PC-9 (cell line): ENCODE measurements at places on chromosomes 12 and 14.
A peak's percentile ranks its signal among the peaks of the same experiment; 100 is the strongest.

- DNase-seq = no peak
These were observed 26.8 kb downstream of the CPSF6 start for GRCh38 chr12:69266036-69266635.

DNA sequence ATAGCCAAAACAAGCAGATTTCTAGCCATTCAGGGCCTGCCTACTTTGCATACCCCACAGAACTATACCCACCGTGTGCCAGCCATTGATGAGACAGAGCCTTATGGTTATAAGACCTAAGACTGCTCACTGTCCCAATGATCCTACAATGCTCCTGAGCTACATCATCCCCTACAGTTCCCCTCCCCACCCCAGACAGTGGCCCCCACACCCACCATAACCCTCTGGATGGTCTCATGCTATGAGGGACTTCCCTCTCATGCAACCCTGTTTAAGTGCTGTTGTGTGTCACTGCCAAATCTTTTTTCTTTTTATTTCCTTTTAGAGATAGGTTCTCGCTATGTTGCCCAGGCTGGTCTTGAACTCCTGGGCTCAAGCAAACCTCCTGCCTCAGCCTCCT is 75.9 kb downstream of the CHST11 start:
- DNase-seq = no peak

DNA sequence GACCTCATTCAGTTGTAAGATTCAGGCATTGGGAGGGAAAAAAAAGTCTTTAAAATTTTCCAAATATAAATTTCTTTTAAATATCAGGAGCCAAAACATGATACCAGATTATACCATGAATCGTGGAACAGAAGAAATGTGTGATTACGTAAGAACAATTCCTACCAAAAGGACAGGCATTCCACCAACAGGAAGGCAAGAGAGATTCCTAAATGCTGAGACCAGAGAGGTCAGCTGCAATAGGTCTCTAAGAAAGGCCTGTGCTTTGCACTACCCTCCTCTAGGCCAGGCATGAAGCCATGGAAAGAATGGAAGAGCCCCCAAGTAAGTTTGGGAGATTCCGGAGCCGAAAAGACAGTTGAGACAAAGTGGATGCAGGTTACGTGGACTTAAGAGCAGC is 83.7 kb downstream of the PTGER2 start:
- DNase-seq = no peak

DNA sequence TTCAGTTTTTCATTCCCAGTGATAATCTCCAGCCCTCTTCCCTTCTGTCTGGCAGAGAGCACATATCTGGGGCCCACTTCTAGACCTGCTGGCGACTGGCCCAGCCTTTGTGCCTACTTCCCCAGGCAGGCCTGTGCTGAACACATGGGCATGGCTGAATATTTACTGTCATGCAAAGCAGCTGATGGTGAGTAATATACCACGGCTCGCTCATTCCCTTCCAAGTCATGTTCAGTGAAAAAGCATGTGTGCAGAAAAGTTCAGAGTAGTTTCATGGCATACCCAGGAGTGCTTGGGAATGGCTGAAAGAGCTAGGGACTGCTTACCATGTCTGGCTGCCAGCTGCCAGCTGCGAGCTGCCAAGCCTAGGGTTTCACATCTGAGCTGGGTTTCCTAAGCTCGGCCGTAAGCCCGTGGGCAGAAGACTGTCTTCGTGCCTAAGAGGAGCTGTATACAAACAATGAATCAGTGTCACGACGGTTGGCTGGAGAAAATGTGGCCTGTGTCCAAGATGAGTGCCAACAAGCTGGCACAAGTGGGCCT is 179.9 kb upstream of the PELI2 start:
- DNase-seq = no peak

GRCh38 chr12:75432924-75433323 is 42.0 kb downstream of the GLIPR1L2 start:
- DNase-seq = no peak

DNA sequence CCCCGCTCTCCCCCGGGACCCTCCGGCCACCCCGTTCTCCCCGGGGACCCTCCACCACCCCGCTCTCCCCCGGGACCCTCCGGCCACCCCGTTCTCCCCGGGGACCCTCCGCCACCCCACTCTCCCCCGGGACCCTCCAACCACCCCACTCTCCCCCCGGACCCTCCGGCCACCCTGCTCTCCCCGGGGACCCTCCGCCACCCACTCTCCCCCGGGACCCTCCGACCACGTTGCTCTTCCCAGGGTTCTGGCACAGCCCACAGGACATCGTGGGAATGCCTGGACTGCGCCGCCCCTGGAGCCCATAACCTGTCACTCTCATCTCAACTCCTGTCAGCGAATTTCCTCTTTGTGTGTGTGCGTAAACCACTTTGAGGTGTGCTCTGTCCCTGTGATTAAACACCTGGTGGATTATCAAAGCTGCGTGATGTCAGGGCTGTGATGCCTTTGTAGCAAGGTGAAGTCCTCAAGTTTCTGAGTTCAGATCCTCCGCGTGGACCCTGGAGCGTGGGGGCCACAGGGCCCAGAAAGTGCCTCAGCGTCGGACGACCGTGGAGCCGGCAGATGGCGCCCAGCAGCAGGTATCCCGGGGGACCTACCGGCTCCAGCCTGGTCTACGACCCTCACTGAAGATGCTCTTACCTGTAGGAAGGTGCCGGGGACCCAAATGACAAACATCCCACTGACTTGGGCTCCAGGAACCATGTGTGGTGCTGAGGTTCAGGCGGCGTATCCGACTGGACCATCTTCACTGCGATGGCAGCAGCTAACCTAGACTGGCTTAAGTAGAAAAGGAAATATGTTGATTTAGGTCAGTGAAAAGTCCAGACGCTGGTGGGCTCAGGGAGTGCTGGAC is 63.2 kb upstream of the GALNT9 start:
- no peak for DNase-seq

- no peak for DNase-seq
These were observed 50.0 kb upstream of the STON2 start for GRCh38 chr14:81450100-81450531.

- DNase-seq = no peak
These were observed 803 bp downstream of the NOP9 start for GRCh38 chr14:24300326-24300980.

DNA sequence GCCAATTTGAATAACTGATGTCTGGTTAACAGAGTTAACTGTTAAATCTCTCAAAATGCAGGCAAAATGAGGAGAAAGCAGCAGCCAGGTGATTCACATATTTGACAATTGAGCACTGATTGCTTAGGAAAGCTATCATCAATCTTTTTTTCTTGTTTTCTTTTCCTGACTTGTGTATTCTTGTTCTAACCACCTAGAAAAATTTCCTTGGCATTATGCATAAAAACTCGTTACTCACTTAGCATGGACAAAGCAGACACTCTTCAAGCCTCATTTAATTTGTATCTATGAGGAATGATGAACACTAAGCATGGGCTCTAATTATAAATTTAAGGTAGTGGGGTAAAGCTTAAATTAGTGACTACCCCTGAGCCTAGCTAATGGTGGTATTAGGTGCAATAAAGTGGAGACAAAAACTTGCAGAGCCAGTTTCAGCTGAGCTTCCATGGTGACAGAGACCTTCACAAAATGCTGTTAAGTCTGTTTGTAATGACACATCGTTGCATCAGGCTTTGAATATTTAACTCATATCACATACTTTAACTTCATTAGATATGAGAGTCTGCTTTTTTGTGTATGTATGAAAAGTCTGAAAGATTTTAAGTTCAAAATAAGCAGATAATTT is 52.0 kb downstream of the RASSF9 start:
- peak; percentile 10 for DNase-seq

DNA sequence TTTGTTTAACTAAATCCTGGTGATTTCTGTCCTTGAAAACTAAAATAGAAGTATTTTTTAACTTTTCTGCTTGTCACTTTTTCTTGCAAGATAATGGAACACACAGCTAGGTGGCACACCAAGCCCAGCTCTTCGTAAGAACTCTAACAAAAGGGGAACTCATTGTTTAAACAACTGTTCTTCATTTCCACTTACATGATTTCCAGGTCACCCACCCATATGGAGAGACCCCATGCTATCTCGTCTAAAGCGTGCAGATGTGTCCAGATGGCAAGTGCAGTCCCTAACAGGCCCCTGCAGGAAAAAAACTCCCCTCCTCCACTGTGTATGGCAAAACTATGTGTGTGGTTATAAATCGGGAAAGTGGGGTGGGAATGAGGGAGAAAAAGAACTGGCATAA is 43.3 kb upstream of the NT5DC3 start:
- DNase-seq = no peak

- DNase-seq = no peak
These were observed 119.1 kb downstream of the ITPR2 start for GRCh38 chr12:26713885-26714383.
